Activated CD4-positive, alpha-beta T cell treated with anti-CD3 and anti-CD28 coated beads for 36 hours (primary cell): ENCODE measurements at places on chromosomes 1 and 21. TPM values are rescaled to one million over a fixed set of nuclear protein-coding genes. Genes with fewer than 3 reads are reported as not detected.

DNA sequence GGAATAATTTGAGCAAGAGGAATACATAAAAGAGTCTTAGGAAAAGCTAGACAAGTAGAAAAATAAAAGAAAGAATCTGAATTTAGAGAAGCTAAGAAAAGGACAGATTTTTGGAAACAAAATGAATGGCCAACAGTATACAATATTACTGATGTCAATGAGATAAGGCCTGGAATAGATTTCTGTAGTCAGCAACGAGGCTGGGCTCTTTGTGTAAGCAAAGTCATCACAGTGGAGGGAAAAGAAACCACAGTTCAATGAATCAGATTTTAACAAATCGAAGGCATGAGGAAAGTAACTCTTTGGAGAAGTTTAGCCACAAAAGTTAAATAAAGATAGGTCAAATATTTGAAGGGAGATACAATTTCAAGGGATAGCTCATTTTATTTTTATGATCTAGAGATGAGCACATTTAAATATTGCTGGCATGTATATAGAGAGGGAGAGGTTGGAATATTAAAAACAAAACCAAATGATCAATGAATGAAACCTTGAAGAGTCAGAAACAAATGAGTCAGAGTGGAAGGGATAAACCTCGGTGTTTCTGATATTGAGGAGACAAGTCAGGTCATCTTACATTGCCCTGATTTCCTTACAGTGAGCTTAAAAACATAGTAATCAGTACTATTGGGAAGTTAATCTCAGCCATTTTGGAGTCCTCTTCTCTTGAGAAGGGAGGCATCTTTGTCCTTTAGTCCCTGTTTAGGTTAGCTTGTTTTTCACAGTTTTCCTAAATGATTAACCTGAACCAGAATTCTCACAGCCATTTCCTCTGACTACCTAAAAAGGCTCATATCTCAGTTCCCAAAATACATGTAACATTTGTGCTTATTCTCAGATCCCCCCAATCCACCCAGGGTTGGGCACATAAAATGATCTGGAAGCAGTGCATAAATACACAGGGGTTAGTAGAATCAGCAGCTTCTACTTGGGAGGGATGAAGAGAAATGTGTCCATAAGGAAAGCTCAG, 620.0 kb upstream of the B3GALT2 start:
- no peak for DNase-seq

- peak; percentile 63 for DNase-seq
These were observed 6.3 kb upstream of the CRYBG2 start for GRCh38 chr1:26359981-26360806.

DNA sequence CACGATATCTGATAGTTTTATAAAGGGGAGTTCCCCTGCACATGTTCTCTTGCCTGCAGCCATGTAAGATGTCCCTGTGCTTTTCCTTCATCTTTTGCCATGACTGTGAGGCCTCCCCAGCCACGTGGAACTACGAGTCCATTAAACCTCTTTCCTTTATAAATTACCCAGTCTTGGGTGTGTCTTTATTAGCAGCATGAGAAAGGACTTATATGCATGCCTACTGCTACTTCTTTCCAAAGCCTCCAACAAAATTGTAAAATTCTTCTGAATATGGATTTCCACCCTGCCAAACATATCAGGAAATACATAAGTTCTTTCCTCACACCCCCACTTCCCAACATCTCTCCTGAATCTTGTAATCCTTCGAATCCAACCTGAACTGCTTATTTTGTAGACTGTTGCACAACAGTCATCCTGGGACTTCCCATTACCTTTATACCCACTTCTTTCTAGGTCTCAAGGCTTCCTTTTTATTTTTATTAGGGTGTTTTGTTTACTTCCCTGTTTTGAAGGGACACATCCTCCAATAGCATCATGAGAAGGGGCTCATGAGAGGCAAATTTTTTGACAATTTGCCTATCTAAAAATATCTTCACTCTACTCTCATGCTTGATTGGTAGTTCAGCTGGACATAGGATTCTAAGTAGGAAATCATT, 67.5 kb upstream of the MUTYH start:
- DNase-seq: no peak

The S100A7A gene
- not detected for total RNA-seq

DNA sequence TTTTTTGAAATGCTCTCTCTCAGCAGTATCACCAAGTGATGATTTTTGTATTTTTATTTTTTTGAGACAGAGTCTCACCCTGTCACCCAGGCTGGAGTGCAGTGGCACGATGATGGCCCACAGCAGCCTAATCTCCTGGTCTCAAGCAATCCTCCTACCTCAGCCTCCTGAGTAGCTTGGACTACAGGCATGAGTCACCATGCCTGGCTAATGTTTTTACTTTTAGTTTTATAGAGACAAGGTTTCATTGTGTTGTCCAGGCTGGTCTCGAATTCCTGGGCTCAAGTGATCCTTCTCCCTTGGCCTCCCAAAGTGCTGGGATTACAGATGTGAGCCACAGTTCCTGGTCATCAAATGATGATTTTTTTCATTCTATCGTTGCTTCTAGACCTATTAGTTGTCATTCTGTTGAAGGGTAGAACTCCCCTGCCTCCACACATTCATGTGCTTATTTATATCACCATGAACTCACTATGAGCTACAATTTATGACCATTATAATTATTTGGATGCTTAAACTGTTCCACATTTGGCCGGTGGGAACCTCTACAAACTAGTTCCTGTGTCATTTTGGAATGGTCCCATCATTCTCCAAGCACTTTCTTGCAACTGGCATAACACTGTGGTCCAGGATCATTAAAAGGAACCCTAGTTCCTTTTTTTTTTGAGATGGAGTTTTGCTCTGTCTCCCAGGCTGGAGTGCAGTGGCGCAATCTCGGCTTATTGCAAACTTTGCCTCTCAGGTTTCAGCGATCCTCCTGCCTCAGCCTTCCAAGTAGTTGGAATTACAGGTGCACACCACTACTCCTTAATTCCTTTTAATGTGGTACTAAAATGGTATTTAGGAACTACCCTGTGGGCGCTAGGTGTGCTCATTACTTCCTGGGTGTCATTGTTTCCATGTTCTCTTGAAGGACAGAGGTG, 20.2 kb upstream of the TOR3A start:
- no peak for DNase-seq

- DNase-seq: no peak
These were observed 6.4 kb downstream of the ARHGEF19 start for GRCh38 chr1:16205891-16206546.

DNA sequence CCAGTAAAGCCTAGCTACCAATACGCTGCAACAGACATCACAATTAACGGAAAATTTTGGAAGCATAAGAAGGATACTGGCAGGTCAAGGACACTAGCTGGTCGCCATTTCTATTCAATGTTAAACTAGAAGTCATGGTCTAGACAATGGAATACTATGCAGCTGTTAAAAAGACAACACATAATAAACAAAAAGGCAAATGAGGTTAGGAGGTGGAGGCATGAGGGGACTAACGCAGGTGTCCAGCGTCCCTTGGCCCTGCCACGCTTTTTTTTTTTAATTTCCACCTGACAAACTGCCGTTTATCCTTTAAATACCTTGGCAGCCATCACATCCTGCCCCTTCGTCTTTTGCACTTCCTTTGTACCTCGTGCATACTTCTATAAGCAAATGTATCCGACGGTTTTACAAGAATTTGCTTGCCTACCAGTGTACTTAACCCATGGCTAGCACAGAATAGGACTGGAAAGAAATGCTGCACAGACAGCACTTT, 698 bp upstream of the SLC22A15 start:
- no peak for DNase-seq

- DNase-seq: no peak
These were observed 6.4 kb upstream of the TSPAN1 start for GRCh38 chr1:46168477-46168876.

The PTPRF gene
- total RNA-seq: 5.1 TPM

The POU3F1 gene
- total RNA-seq: 0.11 TPM

DNA sequence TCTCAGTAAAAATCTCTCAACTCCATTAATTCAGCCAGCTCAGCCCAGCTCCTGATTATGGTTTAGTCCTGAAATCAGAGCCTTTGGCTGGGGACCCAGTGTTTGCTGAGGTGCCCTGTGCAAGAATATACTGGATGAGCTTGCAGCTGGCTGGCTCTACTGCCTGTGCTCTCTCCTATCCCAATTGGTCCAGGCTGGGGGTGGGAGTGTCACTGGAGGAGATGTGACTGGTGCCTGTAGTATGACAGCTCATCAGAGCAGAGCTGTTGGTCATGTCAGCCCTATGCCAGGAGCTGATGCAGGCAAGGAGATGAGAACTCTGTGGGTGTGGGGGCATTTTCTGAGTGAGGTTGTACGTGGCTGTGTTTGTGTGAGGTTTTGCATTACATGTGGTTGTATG, 87.0 kb downstream of the TNR start:
- DNase-seq: no peak

The EXO5 gene
- 11.9 TPM for total RNA-seq

DNA sequence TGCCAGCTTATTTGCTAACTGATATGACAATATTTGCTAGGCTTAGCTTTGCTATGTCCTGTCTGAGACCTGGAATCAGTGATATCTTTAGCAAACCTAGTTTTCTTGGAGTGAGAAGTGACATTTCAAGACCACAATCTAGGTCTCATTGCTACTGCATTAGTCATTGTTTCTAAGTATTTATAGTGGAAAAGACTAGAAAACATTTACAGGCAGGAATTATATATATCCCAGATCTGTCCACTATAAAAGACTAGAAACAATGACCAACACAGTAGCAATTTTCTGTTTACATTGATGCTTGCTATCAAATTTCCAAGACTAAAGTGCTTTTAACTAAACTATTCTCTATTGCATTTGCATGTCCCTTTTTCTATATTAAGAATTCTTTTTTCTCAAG, 5.0 kb upstream of the RGS18 start:
- no peak for DNase-seq

The CGN gene
- 0.67 TPM for total RNA-seq

The CYP4X1 gene
- not detected for total RNA-seq

- DNase-seq: no peak
These were observed 108.0 kb upstream of the TRABD2B start for GRCh38 chr1:48105165-48105564.

DNA sequence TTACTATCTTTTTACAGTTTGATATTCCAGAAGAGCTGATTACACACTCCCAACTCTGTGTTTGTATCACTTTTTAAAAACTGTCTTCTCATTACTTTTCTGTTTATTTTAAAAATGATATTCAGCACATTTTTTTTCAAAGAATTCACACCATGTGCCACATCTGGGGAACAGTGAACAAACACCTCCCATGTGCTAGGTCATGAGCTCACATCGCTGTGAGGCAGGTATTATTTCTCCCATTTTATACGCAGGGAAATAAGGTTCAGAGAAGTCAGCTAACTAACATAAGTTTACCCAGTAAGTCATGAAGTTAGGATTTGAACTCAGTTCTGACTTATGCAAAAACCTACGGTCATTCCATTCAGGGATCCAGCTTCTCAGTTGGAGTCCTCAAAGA, 44.9 kb downstream of the S1PR1 start:
- DNase-seq: no peak

The TRAF3IP3 gene
- total RNA-seq: 136 TPM

- DNase-seq: no peak
These were observed 791 bp upstream of the PIK3R3 start for GRCh38 chr1:46133181-46133658.

GRCh38 chr1:30511563-30511962, 211.8 kb downstream of the MATN1 start:
- no peak for DNase-seq

GRCh38 chr1:27143401-27143800, 11.5 kb downstream of the SLC9A1 start:
- no peak for DNase-seq

DNA sequence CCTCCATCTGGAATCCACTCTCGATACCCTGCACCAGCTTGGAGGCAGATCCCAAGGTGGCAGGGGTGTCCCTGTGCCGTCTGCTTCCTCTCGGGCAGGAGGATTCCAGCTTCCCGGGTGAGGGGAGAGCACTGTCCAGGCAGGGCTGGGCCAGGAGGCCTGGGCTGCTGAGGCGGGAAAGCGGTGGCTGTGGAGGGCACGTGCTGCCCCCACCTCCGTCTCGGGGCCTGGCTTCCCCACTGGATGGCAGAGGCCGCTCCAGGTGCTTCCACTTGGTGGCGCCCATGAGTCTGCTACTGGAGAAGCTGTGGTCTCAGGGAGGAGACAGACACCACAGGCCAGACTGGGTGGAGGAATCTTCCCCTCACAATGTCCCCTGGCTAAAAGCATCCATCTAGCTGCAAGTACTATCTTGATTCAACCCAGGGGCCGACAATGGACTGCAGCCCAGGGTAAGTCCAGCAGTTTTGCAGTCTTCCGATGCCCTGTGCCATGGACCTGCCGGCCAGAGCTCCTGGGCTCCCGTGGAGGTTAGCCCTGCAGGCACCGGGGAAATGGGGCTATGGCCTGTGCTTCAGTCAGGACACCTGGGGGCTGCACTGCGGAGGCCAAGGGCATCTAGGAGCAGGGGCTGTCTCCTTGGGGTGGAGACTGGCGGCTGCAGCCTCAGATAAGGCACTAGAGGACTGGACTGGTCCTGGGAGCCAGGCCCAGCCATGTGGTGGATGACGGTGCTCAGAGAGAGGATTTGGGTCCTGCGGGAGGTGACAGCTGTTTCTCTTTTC, 41.3 kb upstream of the EIF4G3 start:
- peak; percentile 78 for DNase-seq

DNA sequence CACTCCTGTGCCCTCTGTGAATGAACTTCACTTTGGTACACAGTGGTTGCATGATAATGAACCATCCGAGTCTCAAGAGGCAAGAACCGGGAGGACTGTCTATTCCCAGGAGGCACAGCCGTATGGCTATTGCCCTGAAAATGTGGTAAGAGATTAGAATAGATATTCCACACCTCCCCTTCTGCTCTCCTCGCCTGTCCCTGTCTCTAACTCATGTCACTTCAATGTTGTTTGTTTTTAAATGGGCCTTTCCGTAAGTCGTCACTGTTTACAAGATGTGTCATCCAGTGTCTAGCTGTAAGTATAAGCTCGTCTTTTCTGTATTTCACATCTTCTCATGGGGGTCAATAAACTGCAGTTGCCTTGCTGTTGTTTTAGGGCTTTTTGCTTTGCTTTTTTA, 122.2 kb downstream of the PATJ start:
- DNase-seq: no peak

The OR2G6 gene
- not detected for total RNA-seq

GRCh38 chr1:32894681-32895080, 6.5 kb downstream of the TMEM54 start:
- DNase-seq: no peak

DNA sequence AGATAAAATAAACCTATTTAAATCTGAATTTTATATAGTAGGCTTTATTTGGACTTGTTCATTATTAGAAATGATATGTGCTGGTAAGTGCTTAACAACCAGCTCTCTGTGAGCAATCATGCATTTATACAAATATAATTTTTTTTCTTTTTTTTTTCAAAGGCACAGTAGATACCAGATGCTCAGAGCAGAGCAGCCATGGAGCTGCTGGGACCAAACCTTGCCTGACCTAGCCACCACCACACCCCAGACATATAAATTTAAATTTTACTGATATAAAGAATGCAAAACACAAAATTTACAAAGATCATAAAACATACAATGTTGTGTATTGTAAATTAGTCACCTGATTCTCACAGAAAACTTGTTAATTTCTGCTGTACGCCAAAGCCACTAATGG, 290.6 kb downstream of the SDCCAG8 start:
- no peak for DNase-seq
